ENCODE measurements at places on chromosomes 11 and 22.
A peak's percentile ranks its signal among the peaks of the same experiment; 100 is the strongest.

DNA sequence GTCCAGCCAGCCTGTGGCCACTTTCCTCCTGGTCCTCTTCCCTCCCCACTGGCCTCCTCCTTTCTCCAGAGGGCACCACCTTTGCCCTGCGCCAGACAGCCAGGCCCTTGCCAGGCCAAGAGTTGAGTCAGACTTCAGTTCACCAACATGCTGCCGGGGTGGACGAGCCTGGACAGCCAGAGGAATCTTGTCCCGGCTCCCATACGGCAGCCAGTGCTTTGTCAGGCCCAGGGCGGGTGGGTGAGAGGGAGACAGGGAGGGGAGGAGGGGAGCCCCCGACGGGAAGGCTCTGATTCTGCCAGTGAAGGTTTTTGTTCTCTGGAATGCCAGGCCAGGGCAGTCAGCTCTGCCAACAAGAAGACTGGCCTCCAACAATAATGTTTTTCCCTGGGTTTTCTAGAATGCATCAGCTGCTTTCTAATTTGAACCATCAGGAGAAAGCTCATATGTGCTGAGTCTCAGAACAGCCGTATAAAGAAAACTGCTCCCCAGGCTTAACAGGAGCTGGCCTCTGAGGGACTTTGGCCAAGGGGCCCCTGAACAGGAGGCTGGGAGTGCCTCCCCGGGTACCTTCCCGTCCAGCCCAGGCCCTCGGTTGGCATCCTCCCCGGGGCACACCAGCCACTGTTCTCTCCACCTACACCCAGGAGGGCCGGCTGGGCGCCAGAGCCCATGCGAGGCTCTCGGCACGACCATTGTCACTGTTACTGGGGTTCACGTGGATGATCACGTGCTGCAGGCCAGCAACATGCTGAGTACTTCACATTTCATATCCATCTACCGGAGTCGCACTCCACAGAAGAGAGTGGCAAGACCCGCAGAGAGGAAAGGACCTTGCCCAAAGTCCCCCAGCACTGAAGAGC, 28.6 kb downstream of the LIF start:
- DNase-seq = no peak

GRCh38 chr11:69307421-69307820, 13.5 kb downstream of the MYEOV start:
- no peak for DNase-seq

- DNase-seq = no peak
Measured at GRCh38 chr22:26744892-26745808, 87.8 kb downstream of the MIAT start.

DNA sequence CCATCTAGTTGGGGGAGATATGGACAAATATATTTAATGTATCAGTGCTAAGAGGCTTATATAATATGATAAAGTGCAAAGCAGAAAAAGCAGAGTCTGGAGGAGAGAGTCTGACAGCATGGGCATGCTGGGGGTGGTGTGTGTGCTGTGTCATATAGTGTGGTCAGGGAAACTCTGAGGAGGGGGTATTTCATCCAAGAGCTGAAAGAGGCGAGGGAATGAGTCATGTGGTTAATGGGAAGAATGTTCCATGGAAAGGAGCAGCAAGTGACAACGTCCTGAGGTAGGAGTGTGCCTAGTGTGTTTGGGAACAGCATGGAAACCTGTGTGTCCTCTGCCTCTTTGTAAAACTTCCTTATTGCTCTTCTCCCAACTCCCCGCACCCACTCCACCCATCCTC, 38.0 kb downstream of the EIF3F start:
- DNase-seq = no peak

DNA sequence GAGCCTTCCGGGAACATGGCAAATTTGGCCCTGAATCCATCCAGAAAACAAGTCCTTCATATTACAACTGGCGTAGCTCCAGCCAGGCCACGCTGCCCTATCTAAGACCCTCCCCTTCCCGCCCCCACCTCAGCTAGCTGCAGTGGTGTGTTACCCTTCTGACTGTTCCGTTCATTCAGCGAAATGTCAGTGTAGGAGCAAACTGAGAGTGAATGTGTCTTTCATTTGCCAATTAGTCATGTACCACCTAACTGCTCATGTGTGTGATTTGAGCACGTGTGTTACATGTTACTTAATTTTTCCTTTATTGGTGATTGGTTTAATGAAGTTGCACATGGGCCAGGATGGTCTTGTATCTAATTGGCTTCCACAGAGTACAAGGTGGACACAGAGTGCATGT, 34.8 kb upstream of the POU2AF1 start:
- DNase-seq = no peak

GRCh38 chr11:13891911-13892310, 70.6 kb upstream of the SPON1 start:
- DNase-seq = no peak

- no peak for DNase-seq
Measured at GRCh38 chr11:101563166-101563565, 20.6 kb downstream of the TRPC6 start.

- no peak for DNase-seq
Measured at GRCh38 chr11:117614728-117615127, 182.3 kb downstream of the DSCAML1 start.

DNA sequence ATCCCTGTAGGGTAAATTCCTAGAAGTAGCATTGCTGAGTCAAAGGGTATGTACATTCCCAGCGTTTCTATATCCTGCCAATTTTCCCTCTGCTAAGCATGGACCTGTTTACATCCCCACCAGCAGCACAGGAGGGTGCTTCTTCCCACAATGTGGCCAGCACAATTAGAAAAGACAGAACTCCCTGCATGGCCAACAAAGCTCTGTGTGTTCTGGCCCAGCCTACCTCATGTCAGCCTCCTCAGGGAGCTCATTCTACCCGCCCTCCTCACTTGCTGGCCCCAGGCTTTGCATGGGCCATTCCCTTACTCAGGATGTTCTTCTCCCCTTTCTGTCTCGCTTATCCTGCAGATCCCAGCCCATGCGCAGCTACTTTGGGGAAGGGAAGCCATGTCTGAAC, 186.1 kb downstream of the DSCAML1 start:
- no peak for DNase-seq

- peak; percentile 9 for DNase-seq
Measured at GRCh38 chr11:131404010-131404409, 33.6 kb downstream of the NTM start.
